ENCODE measurements at places on chromosomes 3 and 15. TPM values are rescaled to one million over a fixed set of nuclear protein-coding genes. Genes with fewer than 3 reads are reported as not detected.

DNA sequence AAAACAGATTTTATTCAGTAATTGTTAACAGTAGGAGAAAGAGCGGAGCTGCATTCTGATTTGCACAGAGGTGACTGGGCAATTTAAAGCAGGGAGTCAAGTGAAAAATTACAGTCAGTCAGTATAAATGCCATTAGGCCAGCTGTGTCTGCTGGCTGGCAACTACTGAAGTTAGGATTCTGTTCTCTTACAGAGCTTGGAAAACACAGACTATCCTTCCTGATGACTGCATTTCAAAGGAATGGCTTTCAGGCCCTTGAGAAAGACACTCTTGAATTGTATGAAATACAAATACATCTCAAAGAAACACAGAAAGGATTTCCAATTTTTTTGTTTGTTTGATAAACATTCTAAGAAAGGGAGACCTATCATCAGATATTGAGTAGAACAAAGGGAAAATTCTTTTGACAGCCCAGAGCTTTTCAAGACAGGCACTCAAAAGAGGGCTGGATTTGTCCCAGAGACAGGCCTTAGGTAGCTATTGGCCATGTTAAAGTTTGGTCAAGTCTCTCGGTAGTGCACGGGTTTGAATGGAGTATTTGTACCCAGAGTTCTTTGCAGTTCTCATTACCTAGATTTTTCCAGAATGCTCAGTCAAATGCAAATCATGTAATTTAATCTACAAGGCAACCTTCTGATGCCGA, 551.2 kb upstream of the CCDC54 start:
- DNase-seq, result no peak

DNA sequence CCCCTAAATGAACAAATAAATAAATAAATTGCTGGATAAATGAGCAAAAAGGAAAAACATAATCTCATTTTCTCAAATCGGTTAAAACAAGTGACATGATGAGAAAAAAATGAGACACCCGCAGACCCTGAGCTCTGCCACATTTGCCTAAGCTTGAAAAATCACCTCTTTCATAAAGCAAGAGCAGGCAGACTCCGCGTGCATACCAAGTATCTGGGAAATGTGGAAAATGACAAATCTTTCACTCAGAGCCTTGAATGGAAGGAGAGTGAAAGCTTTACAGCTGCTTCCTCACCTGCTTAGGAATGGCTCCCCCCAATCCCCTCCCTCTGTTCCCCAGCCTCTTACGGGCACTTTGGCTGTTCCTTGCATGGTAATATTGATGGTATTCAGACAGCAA, 355.5 kb upstream of the SUCLG2 start:
- DNase-seq, result no peak

- DNase-seq, result no peak
Observed at GRCh38 chr3:14482271-14482721, 57.8 kb downstream of the GRIP2 start.

SEMA3G gene
- 0.98 TPM for total RNA-seq

DNA sequence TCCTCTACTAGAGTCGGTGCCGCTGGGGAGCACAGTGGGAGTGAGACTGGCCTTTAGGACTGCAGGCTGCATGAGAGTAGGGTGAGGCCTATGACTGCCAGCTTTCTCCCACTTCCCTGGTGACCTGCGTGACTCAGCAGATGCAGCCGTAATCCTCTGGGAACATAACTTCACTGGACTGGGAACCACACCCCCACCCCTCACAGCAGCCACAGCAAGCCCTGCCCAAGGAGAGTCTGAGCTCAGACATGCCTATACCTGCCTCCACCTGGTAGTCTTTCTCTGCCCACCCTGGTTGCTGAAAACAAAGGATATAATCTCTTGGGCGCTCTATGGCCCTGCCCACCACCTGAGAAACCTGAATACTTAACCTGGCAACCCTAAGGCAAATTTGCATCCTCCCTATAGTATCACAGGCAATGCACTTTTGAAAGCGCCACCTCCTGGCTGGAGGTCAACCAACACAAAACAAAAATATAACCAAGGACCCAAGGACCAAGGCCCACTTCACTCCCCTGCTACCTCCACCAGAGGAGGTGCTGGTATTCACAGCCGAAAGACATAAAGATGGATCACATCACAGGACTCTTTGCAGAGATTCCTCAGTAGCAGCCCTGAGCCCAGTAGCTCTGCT, 308.9 kb downstream of the CTNNB1 start:
- DNase-seq, result no peak

PIK3CA gene
- total RNA-seq, result 11.9 TPM

BFSP2 gene
- total RNA-seq, result not detected

DNA sequence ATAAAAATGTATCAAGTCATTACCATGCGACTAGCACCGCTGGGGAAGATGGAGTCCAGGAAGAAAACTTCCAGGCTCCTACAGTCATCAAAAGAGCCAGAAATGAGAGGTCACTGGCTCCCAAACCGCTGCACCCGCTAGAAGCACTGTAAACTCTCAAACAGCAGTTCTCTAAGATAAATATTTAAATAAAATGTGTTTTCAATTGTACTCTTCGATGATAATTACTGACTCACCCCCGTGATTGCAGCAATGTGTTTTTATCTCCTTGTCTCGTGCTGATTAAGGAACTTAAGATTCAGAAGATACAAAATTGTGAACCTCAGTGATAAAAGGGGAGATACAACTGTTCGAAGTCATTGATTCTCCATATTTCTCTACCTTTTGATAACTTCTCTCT, 45.8 kb upstream of the FOXP1 start:
- DNase-seq, result no peak

GRCh38 chr3:56655709-56656108, 27.4 kb downstream of the TASOR start:
- no peak for DNase-seq

WNT7A gene
- not detected for total RNA-seq

- DNase-seq, result peak; percentile 74
Observed at GRCh38 chr15:41558400-41559238, at the start of gene TYRO3. Gene TYRO3, plus strand, starts transcription at chr15:41559212. Its CDS starts 46 bp downstream, at chr15:41559258.

CDCP1 gene
- total RNA-seq, result not detected

DNA sequence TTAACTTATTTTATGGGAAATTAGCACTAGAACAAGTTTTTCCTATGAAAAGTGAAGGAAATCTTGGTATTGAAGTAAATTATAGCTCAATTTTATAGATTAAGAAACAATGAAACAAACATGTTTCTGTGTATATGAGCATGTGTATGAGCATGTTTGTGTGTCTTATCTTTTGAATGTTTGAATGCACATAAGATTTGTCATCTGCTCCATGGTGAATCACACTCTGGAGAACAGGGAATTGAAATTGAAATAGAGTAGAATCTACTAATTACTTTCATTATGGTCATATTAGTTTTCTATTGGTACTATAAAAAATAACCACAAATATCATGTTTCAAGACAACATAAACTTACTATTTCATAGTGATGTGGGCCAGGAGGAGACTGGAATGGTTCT, 646.6 kb downstream of the OTOL1 start:
- no peak for DNase-seq

ARPIN gene
- total RNA-seq, result 5.3 TPM

DNA sequence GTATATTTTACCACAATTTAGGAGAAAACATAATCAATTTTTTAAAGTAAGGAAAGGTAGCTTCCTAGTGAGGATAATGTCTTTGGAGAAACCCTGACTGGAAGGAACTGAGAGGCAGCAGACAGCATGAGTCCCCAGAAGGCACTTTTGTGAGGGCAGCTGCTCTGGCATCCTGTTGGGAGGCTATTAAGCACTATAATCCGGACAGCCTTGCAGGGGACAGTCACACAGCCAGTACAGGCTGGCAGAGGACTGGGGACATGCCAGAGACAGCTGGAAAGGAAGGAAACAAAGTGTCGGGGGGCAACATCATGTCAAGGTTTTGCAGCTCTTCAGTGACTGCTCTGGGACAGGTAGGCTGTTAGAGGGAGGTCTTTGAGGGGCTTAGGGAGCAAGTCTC, 15.7 kb downstream of the ACAN start:
- DNase-seq, result no peak

- no peak for DNase-seq
Observed at GRCh38 chr3:38634111-38634510, 15.4 kb downstream of the SCN5A start.

DNA sequence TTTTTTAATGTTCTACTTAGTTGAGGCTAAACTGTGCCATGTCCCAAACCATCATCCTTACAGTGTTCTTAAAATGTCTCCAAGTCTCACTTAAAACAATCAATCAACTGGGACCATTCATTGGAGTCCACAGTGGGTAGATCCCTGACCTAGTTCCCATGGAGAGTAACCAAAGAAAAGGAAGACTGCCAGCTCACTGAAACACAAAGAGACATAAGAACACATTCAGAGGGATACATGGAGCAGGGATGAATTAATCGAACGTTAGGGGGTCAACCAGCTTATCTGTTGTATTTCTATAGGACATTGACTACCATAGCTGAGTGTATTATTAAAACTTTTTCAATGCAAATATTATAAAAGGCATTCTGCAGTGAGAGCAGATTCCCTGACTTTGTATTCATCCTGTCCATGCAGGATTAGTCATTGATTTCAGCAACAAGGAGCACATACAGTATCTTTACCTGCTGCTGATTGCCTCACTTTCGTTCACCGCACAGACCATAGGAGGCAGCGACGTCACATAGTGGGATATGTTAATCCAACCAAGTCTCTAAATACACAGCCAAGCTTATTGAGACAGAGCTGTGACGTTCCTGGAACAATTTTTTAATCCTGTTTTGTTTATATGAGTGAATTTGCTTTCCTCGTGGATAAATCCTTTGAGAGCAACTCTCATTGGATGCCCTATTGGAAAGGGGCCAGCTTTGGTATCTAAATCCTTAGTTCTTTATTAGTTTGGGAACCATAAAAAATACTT, 364.9 kb upstream of the RBMS3 start:
- DNase-seq, result peak; percentile 16

RFTN1 gene
- 21.3 TPM for total RNA-seq

GRCh38 chr15:96331144-96331944, 844 bp downstream of the NR2F2 start:
- DNase-seq, result peak; percentile 55

GRCh38 chr3:194973366-194974000, 287.8 kb downstream of the FAM43A start:
- no peak for DNase-seq

All from G401 (cell line).